ENCODE measurements at places on chromosomes 7 and 10. TPM values are rescaled to one million over a fixed set of nuclear protein-coding genes. Genes with fewer than 3 reads are reported as not detected.

The C10orf53 gene
- not detected for total RNA-seq

- H3K36me3 ChIP-seq: no peaks in the 10 kb centered on the region
- H3K27me3 ChIP-seq: no peaks in the 10 kb centered on the region
- no peak for DNase-seq
- H3K27ac ChIP-seq: no peak overlapping the region
- H3K4me3 ChIP-seq: no peak overlapping the region
- no peaks in the 10 kb centered on the region for H3K4me1 ChIP-seq
Observed at GRCh38 chr10:128286762-128287500, 160.7 kb upstream of the MKI67 start.

DNA sequence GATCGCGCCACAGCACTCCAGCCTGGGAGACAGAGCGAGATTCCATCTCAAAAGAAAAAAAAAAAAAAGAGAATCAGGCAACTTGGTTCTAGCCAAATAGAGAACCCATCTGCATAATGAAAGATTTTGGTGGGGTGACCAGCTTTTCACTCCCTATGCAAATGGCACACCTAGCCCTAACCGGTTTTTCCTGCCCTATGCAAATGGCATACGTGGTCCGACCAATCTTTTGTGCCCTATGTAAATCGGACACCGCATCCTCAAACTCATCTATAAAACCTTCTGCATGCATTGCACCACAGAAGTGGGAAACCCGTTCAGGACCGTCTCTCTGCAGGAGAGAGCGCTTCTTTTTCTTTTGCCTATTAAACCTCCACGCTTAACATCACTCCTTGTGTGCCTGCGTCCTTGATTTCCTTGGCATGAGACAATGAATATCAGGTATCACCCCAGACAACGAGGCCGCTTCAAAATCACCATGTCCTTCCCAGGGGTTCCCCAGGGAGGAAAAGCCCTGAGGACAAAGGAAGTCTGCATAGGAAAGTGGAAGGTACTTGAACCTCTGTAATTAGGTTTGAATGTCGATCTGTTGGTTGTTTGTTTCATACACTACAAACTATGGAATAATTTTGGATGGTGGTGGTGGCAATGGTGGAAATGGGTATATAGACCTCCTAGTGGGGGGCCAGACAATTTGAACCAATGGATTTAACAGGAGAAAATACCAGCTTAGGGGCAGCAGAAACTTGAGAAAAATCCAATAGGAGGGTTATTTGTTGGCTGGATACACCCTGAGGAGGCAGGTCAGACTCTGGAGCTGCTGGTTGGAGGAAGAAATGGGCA, 396.2 kb downstream of the TYW1 start:
- H3K27me3 ChIP-seq: no peaks in the 10 kb centered on the region
- H3K36me3 ChIP-seq: no peaks in the 10 kb centered on the region
- no peak for DNase-seq
- H3K27ac ChIP-seq: no peak overlapping the region
- H3K4me1 ChIP-seq: no peaks in the 10 kb centered on the region

DNA sequence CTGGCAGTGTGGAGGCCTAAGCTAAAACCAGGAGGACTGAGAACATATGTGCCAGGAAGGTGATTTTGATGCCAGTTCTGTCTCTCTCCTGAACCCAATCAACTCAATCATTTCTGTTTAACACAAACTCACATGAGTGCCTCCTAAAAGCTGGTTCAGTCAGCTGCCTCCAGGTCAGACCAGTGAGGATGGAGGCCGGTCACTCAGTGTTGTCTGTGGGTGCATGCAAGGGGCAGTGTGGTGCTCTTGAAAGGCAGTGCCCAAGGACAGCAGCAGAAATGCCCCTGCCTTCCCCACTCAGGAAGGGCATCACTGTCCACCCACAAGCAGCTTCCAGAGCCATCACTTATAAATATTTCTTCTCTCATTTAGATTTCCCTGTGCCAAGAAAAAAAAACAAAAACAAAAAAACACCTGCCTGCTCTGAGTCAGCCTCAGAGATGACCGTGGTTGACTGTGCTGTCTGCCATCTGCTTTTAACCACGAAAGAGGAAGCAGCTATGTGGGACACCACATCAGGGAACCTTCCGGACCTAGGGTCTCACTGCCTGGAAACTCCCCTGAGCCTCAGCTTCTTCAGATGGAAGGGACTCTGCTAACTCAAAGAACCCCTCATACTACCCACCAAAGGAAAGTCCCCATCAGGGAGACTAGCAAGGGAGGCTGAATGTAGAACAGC, 39.1 kb downstream of the VOPP1 start:
- H3K4me3 ChIP-seq: no peak overlapping the region
- no peaks in the 10 kb centered on the region for H3K27me3 ChIP-seq
- no peak for DNase-seq
- peaks cover 56% of the 10 kb centered on the region for H3K4me1 ChIP-seq
- H3K27ac ChIP-seq: no peak overlapping the region

DNA sequence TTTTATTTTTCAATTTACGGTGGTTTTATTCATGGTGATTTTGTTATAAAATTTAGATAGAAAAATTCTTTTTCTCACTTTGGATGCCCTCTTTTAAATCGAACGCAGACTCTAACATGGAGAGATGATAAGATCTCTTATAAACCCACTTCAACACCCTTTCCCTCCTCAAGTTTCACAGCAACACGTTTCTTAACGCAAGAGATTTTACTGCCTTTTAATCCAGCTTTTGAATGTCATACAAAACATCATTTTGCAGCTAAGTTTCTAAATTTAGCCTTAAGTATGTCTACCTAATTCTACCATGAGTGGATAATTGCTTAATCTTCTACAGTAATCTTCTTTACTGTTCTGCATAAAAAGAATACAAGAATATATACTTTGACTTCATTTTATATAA, 70.0 kb downstream of the SEMA3C start:
- DNase-seq: no peak
- H3K4me1 ChIP-seq: peaks cover 13% of the 10 kb centered on the region
- H3K27me3 ChIP-seq: no peaks in the 10 kb centered on the region

- peak overlapping the region; percentile 53 for H3K4me3 ChIP-seq
- peaks cover 51% of the 10 kb centered on the region for H3K4me1 ChIP-seq
- no peaks in the 10 kb centered on the region for H3K27me3 ChIP-seq
- H3K36me3 ChIP-seq: no peaks in the 10 kb centered on the region
- DNase-seq: no peak
Observed at GRCh38 chr7:27155816-27156507, 513 bp downstream of the HOXA7 start.

Data from vagina (tissue), 2 donors.